Ovary (tissue), 10 donors: ENCODE measurements at places on chromosomes 11 and 22.

DNA sequence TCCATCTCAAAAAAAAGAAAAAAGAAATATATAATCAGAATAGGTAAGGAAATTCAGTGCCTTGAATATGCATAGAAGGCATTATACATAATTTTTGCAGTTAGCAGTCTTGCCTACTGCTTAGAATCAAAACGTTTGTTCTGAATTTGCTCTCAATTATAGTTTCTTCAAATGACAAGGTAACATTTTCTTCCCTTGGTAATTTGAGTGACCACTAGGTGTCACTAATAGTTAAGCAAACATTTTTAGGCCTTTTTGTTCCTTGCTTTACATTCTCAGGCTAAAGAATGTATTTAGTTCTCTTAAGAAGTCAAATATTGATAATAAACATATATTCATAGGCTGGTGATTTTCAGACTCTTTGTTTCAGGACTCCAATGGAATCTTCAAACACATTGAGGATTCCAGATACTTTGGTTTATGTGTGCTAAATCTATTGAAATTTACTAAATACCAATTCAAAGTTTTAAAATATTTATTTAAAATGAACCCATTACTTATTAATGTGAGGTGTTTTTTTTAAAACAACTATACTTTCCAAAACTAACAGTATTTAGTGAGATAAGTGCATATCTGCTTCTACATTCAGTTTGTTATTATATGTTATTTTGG is 55.0 kb upstream of the DEPDC7 start:
- DNase-seq, result no peak

DNA sequence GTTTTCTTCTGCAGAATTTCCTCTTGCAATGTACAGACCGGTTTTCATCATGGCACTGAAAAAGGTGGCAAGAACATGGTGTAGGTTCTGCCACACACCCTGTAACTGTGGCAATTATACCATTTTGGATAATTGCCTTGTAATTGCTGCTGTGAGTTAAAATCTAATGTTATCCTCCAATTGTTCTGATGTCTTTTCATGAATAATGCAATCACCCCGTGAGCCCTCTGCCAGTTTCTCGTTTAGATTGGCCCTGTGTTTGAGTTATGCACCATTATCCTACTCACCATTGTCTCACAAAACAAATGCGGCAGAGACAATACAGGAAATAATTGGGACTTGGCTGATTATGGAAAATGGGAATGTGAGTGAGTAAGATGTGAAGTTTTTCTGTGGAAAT is 61.8 kb upstream of the MTNR1B start:
- DNase-seq, result no peak

- DNase-seq, result no peak
Observed at GRCh38 chr11:109036011-109036410, 371.1 kb downstream of the DDX10 start.

DNA sequence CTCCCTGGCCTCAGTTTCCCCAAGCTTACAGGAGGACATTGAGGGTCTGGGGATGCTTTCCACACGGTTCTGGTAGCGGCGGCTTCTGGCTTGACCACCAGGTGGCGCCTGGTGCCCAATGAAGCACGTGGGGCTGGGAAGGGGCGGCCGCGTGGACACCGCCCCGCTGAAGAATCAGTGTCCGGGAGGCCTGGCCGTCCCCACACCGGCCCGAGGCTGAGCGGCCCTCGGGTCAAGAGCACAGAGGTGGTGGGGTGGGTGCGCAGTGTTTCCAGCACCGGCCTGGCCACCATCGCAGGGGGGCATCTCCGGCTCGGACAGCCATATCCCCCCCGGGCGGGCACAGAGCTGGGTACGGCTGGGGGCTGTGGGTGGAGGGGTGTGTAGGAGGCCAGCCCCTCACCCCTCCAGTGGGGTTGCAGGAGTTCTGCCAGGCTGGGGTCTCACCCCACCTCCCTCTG is 27.8 kb upstream of the PPARA start:
- DNase-seq, result peak; percentile 91

DNA sequence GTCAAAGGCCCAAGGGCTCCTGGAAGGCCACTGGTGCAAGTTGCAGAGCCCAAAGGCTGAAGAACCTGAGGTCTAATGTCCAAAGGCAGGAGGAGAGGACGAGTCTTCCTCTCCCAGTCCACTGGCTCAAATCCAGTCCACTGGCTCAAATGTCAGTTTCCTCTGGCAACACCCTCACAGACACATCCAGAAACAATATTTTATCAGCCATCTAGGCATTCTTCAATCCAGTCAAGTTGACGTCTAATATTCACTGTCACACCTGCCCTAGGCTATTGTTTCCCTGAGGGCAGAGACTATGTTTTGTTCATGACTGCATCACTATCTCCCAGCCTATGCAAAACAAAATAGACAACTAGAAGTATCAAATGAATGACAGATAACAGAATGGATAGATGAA is 148.1 kb downstream of the SPON1 start:
- DNase-seq, result no peak
